ENCODE measurements at places on chromosomes 3 and 15. TPM values are rescaled to one million over a fixed set of nuclear protein-coding genes. Genes with fewer than 3 reads are reported as not detected.
A peak's percentile ranks its signal among the peaks of the same experiment; 100 is the strongest.

The RLBP1 gene
- not detected for total RNA-seq

The NAA80 gene
- 12.5 TPM for total RNA-seq

The GNB5 gene
- 16.7 TPM for total RNA-seq

The GOLGA8K gene
- 2.1 TPM for total RNA-seq

DNA sequence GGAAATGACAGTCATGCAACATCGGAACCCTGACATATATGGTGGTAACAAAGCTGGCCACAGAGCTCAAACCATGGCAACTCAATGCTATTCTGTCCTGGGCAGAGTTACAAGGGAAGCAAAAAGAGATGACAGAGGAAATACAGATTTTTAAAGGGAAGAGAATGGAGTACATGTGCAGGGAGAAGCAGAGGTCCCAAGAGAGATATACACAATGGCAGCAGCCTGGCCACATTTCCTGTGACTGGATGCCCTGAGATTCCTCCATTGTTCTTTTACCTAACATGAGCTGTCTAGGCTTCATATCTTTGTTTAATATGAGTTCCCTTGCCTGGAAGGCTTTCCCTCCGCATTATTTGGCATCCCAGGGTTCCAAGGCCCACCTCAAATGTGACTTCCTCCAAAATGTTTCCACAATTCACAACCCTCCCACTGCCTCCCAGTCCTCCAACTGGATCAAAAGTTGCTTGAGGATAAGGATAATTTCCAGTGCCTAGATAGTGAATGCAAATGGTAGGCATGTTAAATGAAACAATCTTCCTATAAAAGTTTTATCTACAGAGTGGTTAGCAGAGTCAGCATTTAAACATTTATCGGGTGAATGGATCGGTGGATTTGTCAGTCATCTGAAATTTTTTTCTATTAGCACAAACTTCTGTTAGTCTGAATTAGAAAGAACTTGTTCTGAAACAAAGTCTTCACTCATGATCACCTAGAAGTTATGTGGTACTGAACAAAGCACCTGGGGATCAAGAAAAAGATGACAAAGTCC, 86.2 kb downstream of the DHX30 start:
- H3K27me3 ChIP-seq, result no peaks in the 10 kb centered on the region
- H3K4me3 ChIP-seq, result no peak overlapping the region
- no peaks in the 10 kb centered on the region for H3K4me1 ChIP-seq
- no peak overlapping the region for H3K27ac ChIP-seq
- DNase-seq, result no peak
- H3K36me3 ChIP-seq, result peaks cover 23% of the 10 kb centered on the region

DNA sequence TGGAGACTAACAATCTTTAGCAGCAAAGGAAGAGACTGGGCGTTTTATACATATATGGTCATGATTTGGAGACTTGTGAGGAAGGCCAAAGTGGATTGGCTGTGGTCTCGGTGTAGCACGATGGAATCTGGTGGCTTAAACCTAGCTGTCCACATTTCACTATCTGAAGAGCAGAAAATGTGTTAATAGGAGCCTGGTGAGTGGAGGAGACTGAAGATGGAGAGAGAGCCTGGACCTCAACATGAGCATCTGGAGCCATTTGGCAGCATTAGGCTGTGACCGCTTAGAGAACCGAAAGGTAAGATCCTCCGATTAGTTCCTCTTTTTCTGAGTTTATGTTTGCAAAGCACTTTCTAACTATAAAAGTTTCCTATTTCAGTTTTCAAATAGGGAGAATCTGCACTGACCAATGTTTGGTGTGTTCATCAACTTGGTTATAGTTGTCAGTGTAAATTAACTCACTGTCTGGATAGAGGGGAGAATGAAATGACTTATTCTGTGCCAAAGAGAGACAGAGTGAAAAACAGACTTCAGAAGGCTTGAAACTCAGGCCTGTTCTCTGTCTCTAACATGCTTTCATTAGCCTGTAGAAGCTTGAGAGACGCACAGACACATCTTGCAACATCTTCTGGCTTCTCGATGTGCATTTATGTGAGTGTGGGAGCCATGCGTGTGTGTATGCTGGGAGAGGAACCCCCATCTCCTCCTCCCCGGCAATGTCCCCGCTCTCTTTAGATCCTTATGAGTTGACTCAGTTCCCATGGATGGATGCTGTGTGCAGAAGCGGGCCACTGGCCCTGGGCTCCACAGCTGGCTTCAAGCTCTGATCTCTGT, 244.7 kb upstream of the TBL1XR1 start:
- no peaks in the 10 kb centered on the region for H3K36me3 ChIP-seq
- peak overlapping the region; percentile 5 for H3K4me3 ChIP-seq
- peaks cover 16% of the 10 kb centered on the region for H3K4me1 ChIP-seq
- no peaks in the 10 kb centered on the region for H3K27me3 ChIP-seq

DNA sequence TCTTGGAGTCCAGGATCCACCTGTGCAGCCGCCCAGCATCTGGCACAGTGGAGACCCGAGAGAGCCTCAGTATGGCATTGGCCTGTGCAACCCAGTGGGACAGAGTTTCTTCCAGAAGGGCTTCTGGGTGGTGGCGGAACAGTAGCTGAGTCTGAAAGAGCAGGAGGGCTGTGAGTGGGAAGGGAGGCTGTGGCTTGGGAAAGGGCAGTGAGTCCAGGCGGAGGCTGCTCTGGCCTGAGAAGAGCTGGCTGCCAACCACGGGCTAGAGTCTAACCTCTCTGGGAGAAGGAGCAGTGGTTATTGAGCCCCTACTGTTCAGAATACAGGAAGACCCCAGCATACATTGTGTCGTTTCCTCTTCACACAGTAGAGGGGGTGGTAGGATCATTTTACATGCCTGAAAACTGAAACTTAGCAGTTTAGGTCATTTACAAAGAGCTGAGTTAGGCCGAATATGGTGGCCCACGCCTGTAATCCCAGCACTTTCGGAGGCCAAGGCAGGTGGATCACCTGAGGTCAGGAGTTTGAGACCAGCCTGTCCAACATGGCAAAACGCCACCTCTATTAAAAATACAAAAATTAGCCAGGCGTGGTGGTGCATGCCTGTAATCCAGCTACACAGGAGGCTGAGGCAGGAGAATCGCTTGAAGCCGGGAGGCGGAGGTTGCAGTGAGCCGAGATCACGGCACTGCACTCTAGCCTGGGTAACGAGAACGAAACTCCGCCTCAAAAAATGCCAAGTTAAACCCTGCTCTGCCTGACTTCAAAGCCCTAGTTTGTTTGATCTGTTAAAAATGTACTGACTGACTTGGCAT, 3.2 kb downstream of the AEN start:
- peak overlapping the region; percentile 29 for H3K4me3 ChIP-seq
- peak overlapping the region; percentile 49 for H3K27ac ChIP-seq
- no peaks in the 10 kb centered on the region for H3K27me3 ChIP-seq
- peaks cover 38% of the 10 kb centered on the region for H3K36me3 ChIP-seq
- H3K4me1 ChIP-seq, result peaks cover 64% of the 10 kb centered on the region

DNA sequence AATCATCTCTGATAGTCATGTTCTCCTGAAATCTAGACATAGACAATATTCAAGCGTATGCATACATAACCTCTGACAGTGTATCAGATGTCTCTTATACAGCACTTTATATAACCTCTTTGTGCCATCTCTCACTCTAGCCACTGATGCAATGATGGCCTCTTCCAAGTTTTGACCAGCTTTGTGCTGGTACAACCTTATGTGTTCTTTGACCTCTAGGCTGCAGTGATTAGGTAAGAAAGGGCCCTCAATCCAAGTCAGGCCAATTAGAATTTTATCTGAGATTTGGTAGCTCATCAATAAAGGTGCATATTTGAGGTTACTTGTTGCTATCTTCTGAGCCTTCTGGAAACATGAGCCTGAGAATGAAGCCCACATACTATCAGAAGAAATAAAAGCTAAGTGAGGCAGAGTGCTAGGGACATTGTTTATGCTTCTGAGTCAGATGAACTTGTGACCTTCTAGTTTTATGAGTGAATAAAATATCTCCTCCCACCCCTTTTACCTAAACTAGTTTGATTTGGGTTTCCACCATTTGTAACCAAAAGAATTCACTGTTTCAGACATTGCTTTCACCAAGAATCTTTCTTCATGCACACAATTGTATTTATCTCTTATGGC, 283.2 kb upstream of the SUCLG2 start:
- H3K27ac ChIP-seq, result no peak overlapping the region
- no peaks in the 10 kb centered on the region for H3K4me1 ChIP-seq
- no peak overlapping the region for H3K4me3 ChIP-seq
- no peaks in the 10 kb centered on the region for H3K36me3 ChIP-seq
- no peak for DNase-seq

The CCR3 gene
- 0.43 TPM for total RNA-seq

GRCh38 chr3:70726096-70726938, 413.9 kb upstream of the MDFIC2 start:
- no peaks in the 10 kb centered on the region for H3K27me3 ChIP-seq
- H3K27ac ChIP-seq, result no peak overlapping the region
- no peaks in the 10 kb centered on the region for H3K36me3 ChIP-seq

GRCh38 chr3:177578488-177578887, 381.2 kb upstream of the TBL1XR1 start:
- no peaks in the 10 kb centered on the region for H3K36me3 ChIP-seq
- H3K4me1 ChIP-seq, result peaks cover 7% of the 10 kb centered on the region
- H3K4me3 ChIP-seq, result no peak overlapping the region
- DNase-seq, result no peak

- H3K27me3 ChIP-seq, result peaks cover 7% of the 10 kb centered on the region
- peak overlapping the region; percentile 74 for H3K4me3 ChIP-seq
- peak overlapping the region; percentile 83 for H3K27ac ChIP-seq
- H3K36me3 ChIP-seq, result no peaks in the 10 kb centered on the region
- DNase-seq, result peak; percentile 78
These were observed 721 bp downstream of the ADAMTS7 start for GRCh38 chr15:78810362-78811123.

DNA sequence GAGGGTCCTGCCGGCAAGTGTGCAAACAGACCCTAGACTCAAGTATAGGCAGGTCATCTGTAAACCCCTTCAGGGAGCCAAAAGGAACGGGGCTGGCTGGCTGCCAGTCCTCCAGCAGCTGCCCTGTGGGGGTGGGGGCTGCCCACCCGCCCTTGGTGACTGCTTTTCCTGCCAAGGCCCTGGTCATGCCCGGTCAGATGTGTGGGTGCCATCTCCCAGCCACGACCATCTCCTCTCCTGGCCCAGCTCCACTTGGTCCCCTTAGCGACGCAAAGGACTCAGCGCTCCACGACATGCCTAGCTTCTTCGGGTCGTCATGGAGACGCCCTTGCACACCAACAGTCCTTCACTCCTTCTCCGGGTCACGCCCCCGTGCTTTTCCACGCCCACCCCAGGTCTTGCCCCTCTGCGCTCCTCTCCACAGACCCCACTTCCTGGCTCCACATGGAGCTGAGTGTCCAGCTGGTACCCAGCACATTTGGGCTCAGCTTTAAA, 2.4 kb downstream of the MUC4 start:
- peaks cover 3% of the 10 kb centered on the region for H3K4me1 ChIP-seq
- H3K4me3 ChIP-seq, result no peak overlapping the region
- no peaks in the 10 kb centered on the region for H3K36me3 ChIP-seq
- no peak for DNase-seq
- H3K27me3 ChIP-seq, result peaks cover 6% of the 10 kb centered on the region
- H3K27ac ChIP-seq, result no peak overlapping the region

Measured in upper lobe of right lung (tissue), 1 donor.